ENCODE measurements at places on chromosomes 11 and 22. TPM values are rescaled to one million over a fixed set of nuclear protein-coding genes. Genes with fewer than 3 reads are reported as not detected.

Gene OR52H1
- not detected for polyA plus RNA-seq

Gene RTN4RL2
- 1.00 TPM for polyA plus RNA-seq

Gene INSC
- 0.86 TPM for polyA plus RNA-seq

Gene PELI3
- 4.8 TPM for polyA plus RNA-seq

Gene C11orf16
- 0.89 TPM for polyA plus RNA-seq

Gene TCN1
- polyA plus RNA-seq = 0.57 TPM

Gene KRTAP5-10
- 0.20 TPM for polyA plus RNA-seq

Gene ADSL
- 93.7 TPM for polyA plus RNA-seq

Gene DEUP1
- 1.5 TPM for polyA plus RNA-seq

Gene YWHAH
- polyA plus RNA-seq = 130 TPM

DNA sequence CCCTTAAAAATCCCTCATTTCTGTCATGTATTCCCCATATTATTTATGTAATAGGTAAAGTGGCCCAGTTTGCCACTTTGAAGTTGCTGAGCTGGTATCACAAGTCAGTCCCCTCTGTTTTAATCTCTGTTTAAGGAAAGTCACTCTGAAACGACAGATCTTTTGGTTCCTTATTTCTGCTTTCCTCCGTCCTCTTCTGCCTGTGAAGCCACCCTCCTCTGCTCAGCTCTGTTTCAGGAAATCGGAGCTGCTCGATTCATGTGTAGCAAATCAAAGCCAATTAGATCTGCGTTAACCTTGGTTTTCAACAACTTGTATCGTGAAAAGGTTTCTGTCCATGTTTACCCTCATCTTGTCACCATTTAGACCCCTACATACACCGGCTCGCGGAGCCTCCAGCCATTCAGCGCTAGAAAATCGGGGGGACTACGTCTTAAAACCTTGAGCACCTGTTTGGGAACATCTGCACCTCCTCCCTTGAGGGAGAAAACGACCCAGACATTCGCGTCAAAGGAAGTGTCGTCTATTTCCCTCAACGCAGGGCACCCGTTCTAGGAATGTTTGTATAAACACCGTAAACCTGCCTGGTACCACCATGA lies 576 bp upstream of the SC5D start:
- DNase-seq = no peak

DNA sequence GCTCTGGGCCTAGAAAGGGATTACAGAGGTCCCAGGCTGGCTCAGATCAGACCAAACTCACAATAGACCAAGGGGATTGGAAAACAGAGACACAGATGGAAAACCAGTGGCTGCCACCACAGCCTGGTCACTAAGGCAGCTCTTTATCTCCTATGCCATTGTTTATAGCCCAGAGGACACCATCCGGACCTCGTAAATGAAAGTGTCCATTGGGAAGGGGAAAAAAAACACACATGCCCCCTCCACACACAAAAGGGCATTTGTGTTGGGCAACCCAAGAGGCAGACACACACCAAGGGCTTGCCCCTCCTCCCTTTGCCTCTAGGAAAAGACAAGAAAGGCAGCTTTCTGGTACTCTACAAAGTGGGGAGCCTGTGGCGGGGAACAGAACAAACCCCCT lies 85.9 kb downstream of the GAB2 start:
- no peak for DNase-seq

DNA sequence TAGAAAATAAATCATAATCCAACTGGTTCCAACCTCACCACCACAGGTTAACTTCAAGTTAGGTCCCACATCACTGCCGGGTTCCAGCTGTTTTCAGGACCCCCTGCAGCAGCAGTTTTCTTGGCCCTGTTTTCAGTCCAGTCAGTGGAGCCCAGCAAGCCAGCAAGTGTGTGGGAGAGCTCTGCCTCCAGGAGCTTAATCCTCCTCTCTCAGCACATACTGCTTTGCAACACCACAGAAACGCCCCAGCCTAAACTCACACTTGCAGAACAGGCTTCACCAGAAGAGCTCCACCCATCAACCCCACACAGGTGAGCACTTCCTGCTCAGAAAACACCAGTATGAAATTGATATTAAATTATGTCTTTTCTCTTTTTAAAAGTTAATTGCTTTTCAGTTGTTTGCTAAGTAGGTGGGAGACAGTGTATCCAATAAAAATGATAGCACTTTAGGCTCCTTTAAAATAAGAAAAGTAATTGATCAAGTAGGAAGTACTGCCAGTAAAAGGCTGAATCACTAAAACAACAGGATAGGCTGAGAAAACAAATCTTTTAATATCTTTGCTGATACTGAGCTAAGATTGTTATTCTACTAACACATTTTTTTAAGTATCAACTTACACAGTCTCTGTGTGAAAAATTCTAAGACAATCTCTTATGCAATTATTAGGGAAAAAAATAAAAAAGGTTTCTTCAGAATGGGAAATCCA lies 81.5 kb upstream of the TP53AIP1 start:
- DNase-seq = no peak

DNA sequence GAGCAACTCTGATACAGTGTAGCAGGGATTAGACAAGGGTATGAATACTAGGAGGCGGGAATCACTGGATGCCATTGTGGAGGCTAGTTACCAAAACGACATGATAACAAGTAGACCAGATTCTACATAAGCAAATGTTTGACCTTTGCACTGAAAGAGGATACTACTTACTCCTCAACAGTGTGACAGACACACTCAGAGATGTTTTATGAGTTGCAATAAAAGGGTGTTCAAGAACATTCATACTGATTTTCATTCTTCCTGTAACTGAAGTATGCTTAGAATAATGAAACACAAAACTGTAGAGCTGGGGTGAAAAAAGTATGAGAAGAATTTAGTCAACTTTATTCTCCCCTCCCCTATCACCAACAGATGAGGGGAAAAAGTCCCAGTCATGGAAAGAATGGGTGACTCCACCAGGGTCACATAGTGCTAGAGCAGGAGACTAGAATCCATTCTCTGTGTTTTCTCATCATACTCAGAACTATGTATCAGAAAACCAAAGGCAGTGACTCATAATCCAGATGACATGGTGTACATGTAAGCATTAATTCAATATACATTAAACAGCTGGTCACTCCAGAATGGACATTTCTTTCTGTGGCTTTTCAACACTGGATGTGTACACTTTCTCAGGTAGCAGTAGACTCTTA lies 32.8 kb downstream of the ARHGAP20 start:
- DNase-seq = no peak

DNA sequence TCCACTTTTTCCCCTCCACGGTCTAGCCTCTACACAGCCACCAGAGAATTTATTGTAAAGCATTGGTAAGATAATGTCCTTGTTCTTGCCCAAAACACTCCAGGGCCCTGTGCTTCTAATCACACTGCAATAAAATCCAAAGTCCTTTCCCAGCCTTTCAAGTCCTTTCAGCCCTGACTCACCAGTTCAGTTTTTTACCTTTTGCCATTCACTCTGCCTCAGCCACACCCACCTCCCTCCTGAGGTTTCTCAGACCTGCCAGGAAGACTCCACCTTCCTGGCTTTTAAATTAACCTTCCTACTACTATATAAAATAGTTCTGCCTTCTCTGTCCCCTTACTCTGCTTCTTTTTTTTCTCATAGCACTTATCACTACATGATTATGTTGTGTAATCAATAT lies 91.0 kb upstream of the ARHGAP32 start:
- DNase-seq = no peak

DNA sequence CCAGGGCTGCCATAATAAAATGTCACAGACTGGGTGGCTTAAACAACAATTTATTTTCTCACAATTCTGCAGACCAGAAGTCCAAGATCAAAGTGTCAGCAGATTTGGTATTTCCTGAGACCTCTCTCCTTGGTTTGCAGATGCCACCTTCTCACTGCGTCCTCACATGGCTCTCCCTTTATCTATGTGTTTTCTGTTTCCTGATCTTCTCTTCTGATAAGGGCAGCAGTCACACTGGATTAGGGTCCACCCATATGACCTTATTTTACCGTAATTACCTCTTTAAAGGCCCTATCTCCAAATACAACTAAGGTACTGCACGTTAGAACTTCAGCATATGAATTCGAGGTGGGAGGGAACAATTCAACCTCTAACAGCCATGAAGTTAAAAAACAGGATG lies 238.9 kb upstream of the API5 start:
- DNase-seq = no peak

- DNase-seq = no peak
These were observed at the start of gene PRG2 for GRCh38 chr11:57390535-57390934. PRG2 (minus strand) TSS chr11:57390650; CDS start chr11:57389944, 706 bp downstream.

GRCh38 chr22:45235851-45236342 lies 4.8 kb downstream of the KIAA0930 start:
- DNase-seq = no peak

DNA sequence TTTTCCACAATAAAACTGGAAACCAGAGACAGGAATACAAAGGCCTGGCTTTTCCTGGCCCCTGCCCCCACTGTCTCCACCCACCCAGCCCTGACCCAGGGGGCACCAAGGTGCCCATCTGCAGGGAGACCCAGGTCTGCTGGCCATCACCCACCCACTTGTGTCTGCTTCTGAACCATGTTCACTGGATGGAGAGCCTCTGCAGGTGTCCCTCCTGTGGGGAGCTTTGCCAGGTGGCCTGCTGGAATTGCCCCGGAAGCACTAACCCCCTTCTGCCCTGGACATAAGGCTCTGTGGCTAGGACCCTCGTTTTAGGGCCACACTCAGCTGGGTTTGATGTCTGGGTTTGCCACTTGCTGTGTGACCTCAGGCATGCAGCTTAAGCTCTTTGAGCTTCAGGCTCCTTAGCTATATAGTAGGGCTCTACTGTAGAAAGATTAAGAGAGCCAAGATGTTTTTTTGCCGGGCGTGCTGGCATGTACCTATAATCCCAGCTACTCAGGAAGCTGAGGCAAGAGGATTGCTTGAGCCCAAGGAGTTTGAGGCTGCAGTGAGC lies 3.9 kb downstream of the SCARF2 start:
- DNase-seq = no peak

- DNase-seq = no peak
These were observed 1.8 kb upstream of the PKNOX2 start for GRCh38 chr11:125162743-125163142.

- DNase-seq = no peak
These were observed 30.6 kb downstream of the CACNA1I start for GRCh38 chr22:39601180-39601535.

DNA sequence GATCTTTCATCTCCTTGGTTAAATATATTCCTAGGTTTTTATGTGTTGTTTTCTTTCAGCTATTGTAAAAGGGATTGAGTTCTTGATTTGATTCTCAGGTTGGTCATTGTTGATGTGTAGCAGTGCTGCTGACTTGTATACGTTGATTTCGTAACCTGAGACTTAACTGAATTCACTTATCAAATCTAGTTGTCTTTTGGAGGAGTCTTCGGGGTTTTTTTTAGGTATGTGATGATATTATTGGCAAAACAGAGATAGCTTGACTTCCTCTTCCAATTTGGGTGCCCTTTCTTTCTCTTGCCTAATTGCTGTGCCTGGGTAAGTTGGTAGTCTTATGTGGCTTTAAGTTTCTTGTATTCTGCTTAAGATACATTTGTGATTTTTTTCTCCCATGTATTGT lies 52.8 kb downstream of the CBL start:
- DNase-seq = no peak

DNA sequence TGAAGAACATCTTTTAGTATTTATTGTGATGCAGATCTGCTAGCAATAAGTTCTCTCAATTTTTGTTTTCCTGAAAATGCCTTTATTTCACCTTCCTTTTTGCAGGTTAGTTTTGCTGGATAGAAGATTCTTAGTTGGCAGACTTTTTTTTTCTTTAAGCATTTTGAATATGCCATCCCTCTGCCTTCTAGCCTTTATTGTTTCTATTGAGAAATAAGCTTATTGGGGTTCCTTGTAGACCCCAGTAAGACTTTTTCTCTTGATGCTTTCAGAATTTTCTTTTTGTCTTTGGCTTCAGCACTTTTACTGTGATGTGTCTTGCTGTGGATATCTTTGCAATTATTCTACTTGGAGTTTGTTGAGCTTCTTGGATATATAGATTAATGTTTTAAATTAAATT lies 160.6 kb downstream of the PGR start:
- no peak for DNase-seq

DNA sequence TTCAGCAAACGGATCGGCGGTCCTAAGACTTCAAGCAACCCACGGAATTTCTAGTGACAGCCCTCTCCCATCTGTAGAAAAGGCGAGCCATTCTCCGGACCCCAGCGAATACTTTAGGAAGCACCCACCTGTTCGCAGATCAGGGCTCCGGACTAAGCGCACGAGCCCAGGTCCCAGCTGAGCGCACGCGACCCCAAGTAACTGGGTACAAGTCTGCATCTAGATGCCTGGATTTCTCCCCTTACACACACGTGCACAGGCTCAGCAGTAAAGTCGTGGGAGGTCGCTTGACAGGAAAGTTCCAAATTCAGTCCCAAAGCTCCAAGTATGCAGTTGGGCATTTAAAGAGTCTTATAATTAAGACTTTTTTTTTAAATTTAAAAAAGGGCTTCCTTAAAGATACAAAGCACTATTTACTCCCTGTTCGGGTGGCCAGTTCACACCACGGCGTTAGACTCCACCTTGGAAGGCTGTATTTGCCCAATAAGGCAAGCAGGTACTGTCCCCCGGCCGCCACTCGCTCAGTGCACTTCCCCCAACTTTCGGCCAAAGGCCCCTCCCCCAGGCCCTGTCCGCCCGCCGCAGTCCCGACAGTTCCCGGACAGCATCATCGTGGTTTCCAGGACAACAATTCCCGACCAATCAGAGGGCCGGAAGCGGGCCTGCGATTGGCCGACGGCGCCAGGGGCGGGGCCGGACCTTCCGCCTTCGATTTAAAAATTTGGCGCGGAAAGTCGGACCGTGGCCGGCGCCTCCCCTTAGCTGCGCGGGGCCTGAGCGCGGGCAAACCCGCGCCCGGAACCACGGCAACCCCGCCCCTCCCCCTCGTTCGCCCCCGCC lies at the start of gene E2F8:
TSS of gene E2F8 (minus strand) at position 526 of the 840 bp plus-strand sequence. CDS start 824 bp downstream, outside the sequence.
- DNase-seq = peak; percentile 86

DNA sequence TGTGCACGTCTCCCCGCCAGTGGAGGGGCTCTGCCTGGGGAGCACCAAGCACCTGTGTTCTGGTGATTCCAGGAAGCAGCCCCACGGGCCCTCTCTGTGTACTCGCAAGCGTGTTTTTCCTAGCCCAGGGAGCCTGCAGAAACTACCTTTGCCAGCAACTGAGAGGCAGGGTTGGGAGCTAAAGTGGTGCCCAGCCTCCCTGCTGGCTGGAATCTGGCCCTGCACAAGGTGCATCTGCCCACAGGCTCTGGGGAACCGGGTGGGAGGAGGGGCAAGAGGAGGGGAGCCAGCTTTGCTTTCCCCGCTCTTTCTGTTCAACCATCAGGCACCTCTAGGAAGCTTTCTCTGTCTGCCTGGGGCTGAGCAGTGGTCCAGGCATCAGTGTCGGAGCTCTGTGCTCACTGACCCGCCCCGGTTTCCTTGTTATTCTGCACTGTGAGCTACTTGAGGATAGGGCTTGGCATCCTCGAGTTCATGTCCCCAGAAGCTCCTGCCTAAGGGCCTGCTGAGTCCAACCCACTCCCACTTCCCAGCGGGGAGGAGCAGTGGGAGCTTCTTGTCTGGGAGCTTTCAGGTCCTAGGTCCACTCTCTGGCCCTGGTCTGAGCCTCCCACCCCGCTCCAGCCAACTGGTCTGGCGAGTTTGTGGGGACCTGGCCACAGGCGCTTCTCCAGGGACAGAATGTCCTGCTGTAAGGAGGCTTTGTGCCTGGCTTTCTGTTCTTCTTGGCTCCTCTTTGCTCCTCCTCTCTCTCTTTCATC lies 14.9 kb downstream of the DAGLA start:
- DNase-seq = no peak

- no peak for DNase-seq
These were observed at the start of gene TUB for GRCh38 chr11:8080674-8081590. TUB (plus strand) TSS chr11:8081211; CDS start chr11:8081511, 300 bp downstream.

Measured in left renal pelvis (tissue), 4 donors.